ENCODE measurements at places on chromosomes 2 and 18. TPM values are rescaled to one million over a fixed set of nuclear protein-coding genes. Genes with fewer than 3 reads are reported as not detected.

The FBXO15 gene
- polyA plus RNA-seq, result 0.50 TPM

The COL3A1 gene
- 6,949 TPM for polyA plus RNA-seq

The DYNC2LI1 gene
- 17.6 TPM for polyA plus RNA-seq

The KIAA2012 gene
- 0.40 TPM for polyA plus RNA-seq

DNA sequence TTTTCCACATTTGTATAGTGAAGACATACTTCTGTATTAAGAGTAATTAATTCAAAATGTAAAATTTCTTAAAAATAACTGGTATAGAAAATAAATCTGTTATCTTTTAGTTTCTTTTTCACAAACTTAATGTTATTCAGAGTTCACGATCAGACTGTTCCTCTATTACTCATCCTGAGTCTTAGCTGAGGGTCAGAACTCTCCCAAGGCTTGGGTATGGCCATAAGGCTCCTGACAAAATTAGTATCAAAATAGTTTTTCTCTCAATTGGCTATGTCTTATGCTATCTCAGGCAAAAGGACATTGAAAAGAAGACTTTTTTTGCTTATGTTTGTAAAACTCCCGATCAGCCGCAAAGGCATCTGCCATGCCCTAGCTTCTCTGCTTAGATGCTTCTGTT is 56.1 kb upstream of the NAB1 start:
- DNase-seq, result no peak

DNA sequence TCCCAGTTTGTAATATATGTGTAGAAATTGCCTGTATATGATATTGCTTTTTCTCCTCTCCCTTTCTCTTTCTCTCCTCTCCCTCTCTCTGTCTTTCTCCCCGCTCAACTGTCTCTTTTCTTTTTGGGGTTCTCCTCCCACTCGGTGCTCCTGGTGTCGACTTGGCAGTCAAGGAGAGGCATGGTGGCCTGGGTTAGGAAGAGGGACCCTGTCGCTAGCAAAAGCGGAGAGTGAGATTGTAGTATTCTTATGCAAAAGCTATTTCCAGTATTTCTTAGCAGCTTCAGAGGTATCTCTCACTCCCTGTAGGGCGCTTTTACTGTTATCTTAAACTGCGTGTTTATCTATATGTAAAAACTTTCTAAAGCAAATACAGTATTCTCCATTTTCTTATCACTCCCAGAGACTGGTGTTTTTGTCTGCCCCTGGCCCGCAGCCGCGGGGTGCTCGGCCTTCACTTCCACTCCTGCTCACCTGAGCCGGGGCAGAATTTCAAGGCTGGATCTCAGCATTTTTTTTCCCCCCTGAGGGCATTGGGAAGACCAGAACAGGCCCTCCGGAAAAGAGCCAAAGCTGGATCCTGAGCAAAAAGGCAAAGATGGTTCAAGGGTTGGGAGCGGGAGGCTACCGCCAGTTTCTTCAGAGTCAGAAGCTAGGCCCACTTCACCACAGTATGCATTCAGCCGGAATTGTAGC is 4.3 kb downstream of the SIX3 start:
- DNase-seq, result no peak

DNA sequence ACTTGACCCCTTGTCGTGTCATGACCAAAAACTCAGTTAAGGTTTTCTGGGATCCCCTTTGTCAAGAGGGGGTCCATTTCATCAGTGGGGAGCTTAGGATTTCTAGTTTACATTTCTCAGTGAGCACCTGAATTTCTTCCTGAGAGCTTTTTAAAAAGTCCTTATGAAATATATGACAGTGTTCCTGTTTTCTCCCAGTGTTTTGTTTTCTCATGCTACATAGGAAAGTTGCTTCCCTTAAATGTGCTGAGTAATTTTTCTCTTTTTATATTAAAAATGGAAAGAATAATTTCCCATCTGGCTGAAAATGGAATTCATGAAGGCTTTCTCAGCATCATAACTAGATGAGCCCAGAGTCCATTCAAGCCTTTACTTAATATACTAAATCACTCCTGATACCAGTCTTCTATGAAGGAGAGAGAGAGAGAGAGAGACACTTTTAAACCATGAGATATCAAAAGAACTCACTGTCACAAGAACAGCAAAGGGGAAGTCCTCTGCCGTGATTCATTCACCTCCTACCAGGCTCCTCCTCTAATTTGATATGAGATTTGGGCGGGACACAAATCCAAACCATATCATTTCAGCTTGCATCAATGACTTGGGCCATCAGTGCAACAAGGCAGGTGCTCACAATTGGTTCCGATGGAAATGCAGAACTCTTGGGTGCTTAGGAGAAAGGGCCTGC is 61.1 kb downstream of the XRCC5 start:
- no peak for DNase-seq

GRCh38 chr2:166841152-166841551 is 47.1 kb upstream of the XIRP2 start:
- DNase-seq, result no peak

DNA sequence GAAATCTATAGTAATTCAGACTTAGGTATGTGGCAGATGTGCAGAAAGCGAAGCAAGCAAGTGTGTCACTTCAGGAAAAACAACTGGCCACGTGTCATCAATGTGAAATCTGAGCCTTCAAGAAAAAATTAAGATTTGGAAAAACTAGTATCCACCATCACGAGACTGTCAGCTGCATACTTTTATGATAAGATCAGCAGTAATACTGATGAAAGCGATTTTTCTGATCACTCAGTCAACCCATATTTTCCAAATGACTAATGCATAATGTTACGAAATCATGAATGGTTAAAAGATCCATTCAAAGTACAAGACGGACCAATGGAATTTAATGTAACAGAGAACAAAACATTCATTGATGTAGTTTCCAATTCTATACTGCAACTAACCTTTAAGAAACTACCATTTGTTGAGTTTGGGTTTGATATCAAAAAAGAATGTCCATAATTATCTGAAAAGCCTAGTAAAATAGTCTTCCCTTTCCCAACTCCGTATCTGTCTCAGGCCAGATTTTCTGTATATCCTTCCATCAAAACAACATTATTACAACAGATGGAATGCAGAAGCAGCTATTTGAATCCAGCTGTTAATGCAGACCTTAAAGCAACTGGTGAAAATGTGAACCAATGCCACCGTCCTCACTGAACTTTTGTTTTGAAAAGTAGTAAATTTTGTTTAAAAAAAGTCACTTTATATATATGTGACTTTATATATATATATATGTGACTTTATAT is 17.0 kb upstream of the BCL2 start:
- peak; percentile 82 for DNase-seq

DNA sequence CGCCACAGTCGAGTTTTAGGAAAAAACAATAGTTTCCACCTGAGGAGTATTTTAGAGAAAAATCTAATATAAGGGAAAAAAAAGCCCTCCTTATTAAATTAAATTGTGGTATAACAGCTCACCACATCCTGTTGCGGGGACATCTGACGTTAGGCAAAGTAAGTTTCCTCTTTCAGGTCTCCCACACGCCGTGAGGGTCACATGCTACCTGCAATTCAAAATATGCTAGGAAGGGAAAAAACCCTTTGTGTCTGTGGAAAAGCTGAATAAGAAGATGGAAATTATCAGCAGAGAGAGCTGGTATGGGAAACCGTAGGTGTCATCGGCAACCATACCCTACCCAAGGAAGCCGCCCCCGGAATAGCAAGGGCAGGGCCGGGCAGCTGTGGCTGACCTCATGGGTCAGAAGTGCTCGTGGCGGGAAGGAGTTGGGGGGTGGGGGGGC is 128.0 kb downstream of the NFATC1 start:
- DNase-seq, result no peak

DNA sequence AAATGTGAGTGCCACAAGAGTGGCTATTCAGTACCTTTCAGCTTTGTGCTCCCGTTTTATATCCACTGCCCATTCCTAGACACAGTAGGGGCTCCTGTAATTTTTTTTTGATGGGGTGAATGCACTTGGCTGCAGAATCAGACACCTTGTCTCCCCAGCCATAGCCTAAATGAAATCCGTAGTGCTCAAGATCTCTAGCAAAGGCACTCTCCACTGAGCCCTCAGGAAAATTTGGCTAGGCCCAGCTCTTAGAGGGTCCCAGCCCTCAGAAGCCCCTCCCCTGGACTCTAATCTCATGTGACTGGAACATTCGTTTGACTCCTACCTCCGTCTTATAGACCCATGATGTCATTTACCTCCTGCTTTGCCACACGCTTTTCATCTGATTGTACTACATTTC is 323.9 kb downstream of the SMAD2 start:
- no peak for DNase-seq

GRCh38 chr2:7061921-7062320 is 144.7 kb downstream of the RNF144A start:
- no peak for DNase-seq

GRCh38 chr18:44579028-44579702 is 101.5 kb upstream of the SETBP1 start:
- no peak for DNase-seq

DNA sequence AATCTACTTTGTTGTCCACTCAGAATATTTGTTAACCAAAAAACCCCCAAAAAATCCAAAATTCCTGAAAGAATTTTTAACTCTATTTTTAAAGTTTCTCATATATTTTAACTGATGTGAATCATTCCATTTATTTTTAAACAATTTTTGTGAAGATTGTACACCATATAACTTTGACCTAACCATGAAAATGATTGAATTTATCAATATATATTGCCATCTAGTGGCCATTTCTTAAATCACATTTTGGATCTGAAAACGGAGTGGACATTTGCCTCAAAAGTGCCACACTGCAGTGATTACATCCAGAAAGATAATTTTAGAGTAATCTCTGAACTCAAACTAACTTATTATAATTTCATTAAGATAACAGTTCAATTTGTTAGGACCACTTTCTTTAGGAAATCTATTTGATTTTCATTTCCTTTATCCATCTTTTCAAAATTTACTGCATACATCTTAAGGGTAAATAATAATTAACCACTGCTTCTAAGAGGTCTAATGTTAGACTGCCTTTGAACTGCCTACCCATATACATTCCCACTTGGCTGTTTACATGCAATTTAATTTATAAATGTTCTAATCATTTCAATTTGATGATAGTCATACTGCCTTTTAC is 71.1 kb downstream of the DSC3 start:
- peak; percentile 50 for DNase-seq

DNA sequence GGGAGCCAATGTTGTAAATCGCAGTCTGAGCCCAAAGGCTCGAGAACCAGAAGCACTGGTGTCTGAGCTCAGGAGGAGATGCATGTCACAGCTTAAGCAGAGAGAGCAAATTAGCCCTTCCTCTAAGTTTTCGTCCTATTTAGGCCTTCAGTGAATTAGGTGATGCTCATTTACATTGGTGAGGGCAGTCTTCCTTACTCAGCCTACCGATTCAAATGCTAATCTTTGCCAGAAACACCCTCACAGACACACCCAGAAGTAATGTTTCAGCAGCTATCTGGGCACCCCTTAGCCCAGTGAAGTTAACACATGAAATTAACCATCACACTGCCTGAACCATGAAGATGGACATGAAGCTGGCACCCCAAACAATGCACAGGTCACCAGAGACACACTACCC is 385.1 kb downstream of the STK39 start:
- no peak for DNase-seq

DNA sequence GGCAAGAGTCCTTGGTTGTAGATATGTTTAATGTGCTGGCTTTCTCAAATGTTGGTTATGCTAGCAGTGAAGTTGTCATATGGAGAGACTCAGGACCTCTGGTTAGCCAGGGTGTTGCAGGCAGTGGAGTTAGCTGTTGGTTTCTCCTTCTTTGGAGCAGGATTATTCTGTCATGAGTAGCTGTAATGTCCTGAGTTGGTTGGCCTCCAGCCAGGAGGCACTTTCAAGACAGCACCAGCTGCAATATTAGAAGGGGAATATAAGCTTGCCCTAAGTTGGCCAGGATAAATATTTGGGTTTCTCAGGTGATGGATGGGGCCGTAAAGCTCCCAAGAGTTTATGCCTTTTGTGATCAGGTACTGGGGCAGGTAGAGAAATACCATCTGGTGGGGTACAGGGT is 65.5 kb downstream of the MSTN start:
- peak; percentile 1 for DNase-seq

DNA sequence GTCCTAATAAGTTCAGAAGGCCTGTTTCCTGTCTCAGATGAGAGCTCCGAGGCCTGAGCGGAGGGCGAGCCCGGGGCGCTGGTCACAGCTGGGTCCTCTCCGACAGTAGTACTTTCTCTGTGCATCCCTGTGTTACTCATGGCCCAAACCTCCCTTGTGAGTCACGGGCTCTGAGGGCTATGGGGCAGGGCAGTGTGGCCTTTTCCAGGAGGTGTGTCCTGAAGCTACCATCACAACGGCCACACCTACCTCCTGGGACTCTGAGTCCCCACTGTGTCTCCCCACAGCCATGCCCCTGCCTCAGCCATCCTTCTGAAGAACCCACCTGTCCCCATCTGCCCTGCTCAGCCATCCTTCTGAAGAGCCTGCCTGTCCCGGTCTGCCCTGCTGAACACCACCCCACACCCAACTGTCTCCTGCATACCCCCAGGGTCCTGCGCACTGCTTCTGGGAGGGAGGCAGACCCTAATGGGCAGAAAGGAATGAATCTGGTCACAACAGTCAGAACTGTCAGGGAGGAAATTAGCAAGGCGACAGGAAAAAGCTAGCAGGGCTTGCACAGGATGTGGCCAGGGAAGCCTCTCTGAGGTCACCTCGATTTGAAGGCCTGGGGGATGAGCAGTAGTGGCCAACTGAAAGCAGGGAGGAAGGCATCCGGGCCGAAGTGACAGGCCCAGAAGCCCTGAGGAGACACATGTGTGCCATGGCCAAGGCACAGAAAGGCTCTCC is 145.4 kb upstream of the RIOK3 start:
- no peak for DNase-seq

- no peak for DNase-seq
Measured at GRCh38 chr18:32056613-32057358, 34.9 kb upstream of the RNF138 start.

GRCh38 chr18:3074087-3074486 is 61.1 kb upstream of the LPIN2 start:
- DNase-seq, result no peak

GRCh38 chr18:48947092-48947491 is 3.7 kb downstream of the SMAD7 start:
- DNase-seq, result peak; percentile 20

- DNase-seq, result no peak
Measured at GRCh38 chr18:48022021-48022420, 91.6 kb upstream of the SMAD2 start.

- no peak for DNase-seq
Measured at GRCh38 chr2:145690183-145690778, 1170.4 kb upstream of the ZEB2 start.

Measured in muscle of leg (tissue), 16 donors.